Effector memory CD4-positive, alpha-beta T cell (primary cell): ENCODE measurements at places on chromosomes 1 and 21.

DNA sequence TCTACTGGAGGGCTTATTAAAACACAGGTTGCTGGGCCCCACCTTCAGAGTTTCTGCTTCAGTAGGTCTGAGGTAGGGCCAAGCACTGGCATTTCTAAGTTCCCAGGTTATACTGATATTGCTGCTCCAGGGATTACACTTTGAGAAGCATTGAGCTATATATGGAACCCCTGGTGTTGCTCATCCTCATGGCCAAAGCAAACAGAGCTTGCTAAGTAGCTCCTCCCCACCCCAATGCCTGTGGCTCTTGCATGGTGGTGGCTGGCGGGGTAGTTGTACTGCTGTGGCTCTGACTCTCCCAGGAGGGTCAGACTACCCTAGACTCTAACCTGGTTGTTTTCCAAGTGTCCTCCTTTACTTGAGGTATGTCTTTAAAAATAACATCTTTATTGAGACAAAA lies 143.6 kb downstream of the SPATA46 start:
- H3K27ac ChIP-seq, result no peak overlapping the region
- no peaks in the 10 kb centered on the region for H3K4me1 ChIP-seq

- no peak for DNase-seq
- no peaks in the 10 kb centered on the region for H3K4me1 ChIP-seq
- no peak overlapping the region for H3K27ac ChIP-seq
Measured at GRCh38 chr1:217493290-217493689, 137.6 kb downstream of the GPATCH2 start.

DNA sequence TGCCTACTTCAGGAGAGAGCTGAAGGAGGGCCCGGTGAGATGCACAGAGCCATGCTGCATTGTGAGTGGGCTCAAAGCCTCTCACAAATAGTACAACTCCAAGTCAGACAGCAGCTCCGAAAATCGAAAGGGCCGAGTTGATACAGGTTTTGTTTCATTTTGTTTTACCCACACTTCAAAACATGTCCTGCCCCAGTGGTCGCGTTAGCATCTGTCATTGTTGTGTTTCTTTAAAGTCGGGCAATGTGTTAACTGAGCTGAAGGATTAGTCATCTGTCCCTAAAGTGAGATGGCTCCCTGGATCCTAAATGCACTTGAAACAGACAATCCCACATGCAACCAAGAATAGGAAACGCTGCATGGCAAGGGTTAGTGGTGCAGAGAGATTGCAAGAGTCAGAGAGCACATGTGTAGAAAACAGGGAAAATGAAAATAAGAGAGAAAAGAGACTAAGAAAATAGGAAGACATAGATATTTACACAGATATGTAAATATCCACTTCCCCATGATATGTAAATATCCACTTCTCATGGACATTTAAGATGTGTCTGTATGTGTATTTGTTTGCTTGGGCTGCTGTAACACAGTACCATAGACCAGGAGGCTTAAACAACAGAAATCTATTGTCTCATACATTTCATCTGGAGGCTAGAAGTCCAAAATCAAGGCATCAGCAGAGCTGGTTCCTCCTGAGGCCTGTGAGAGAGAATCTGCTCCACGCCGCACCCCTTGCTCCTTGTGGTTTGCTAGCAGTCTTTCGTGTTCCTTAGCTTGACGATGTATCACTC lies 131.4 kb upstream of the RAB4A start:
- no peak for DNase-seq
- peaks cover 6% of the 10 kb centered on the region for H3K4me1 ChIP-seq
- no peak overlapping the region for H3K27ac ChIP-seq
- no peaks in the 10 kb centered on the region for H3K27me3 ChIP-seq

DNA sequence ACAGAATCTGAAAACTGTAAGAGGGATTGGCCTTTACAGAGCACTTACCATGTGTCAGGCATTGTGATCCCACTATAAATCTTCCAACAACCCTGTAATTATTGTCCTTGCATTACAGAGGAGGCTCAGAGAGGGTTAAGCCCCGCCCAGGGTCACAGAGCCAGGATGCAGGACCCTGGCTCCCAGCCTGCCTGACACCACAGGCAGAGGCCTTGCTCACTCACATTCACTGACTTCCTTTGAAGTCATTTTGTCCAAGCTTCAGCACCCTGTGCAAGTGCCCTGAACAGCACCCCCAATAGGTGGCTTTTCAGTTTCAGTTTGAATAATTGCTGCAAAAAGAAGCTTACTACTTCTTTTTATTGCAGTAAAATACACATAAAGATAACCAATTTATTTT lies 256.8 kb upstream of the NFIA start:
- H3K4me1 ChIP-seq, result no peaks in the 10 kb centered on the region
- H3K27me3 ChIP-seq, result no peaks in the 10 kb centered on the region
- no peak overlapping the region for H3K4me3 ChIP-seq
- H3K27ac ChIP-seq, result no peak overlapping the region

GRCh38 chr1:198268784-198269645 lies 112.2 kb downstream of the NEK7 start:
- no peaks in the 10 kb centered on the region for H3K4me1 ChIP-seq
- DNase-seq, result no peak
- H3K4me3 ChIP-seq, result no peak overlapping the region
